ENCODE measurements at places on chromosomes 2 and 18. TPM values are rescaled to one million over a fixed set of nuclear protein-coding genes. Genes with fewer than 3 reads are reported as not detected.

- H3K4me3 ChIP-seq: no peak overlapping the region
- no peak for DNase-seq
- H3K4me1 ChIP-seq: peaks cover 12% of the 10 kb centered on the region
Observed at GRCh38 chr18:79064228-79064627, 5.0 kb upstream of the ATP9B start.

- no peak overlapping the region for H3K27ac ChIP-seq
- H3K36me3 ChIP-seq: no peaks in the 10 kb centered on the region
- H3K27me3 ChIP-seq: no peaks in the 10 kb centered on the region
- H3K4me1 ChIP-seq: no peaks in the 10 kb centered on the region
- no peak overlapping the region for H3K4me3 ChIP-seq
- no peak for DNase-seq
Observed at GRCh38 chr2:4336864-4337263, 633.5 kb downstream of the DCDC2C start.

GRCh38 chr2:236061497-236061896 lies 106.7 kb downstream of the GBX2 start:
- no peaks in the 10 kb centered on the region for H3K4me1 ChIP-seq
- H3K27me3 ChIP-seq: peaks cover 14% of the 10 kb centered on the region
- no peak overlapping the region for H3K27ac ChIP-seq
- H3K36me3 ChIP-seq: no peaks in the 10 kb centered on the region
- no peak for DNase-seq
- H3K4me3 ChIP-seq: no peak overlapping the region

- peaks cover 12% of the 10 kb centered on the region for H3K27me3 ChIP-seq
- no peak overlapping the region for H3K4me3 ChIP-seq
- no peak overlapping the region for H3K27ac ChIP-seq
Observed at GRCh38 chr2:199207011-199207410, 250.7 kb downstream of the SATB2 start.

- no peaks in the 10 kb centered on the region for H3K27me3 ChIP-seq
- H3K4me3 ChIP-seq: no peak overlapping the region
- no peak overlapping the region for H3K27ac ChIP-seq
- H3K36me3 ChIP-seq: peaks cover under 1% of the 10 kb centered on the region
Observed at GRCh38 chr2:187906021-187906420, 351.8 kb upstream of the TFPI start.

GRCh38 chr2:224151161-224151560 lies 112.1 kb upstream of the SERPINE2 start:
- no peaks in the 10 kb centered on the region for H3K4me1 ChIP-seq
- DNase-seq: no peak
- H3K4me3 ChIP-seq: no peak overlapping the region
- no peaks in the 10 kb centered on the region for H3K36me3 ChIP-seq
- no peak overlapping the region for H3K27ac ChIP-seq

DNA sequence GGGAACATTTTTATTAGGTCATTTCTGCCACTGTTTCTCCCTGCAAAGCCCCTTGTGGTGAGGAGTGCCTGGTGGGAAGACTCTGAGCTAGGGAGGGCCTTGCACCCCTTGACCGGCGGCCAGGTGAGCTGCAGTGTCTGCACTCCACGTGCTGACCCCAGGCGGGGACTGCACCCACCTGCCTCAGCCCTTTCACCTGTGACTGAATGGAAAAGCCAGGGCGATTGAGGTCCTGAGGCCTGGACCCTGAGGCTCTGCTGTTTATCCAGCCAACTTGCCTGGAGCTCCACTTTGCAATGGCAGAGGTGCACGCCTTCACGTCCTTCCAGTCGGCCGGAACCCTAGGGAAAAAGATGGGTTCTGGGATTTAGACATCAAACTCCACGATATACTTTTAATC lies 53.1 kb downstream of the TMEM18 start:
- no peaks in the 10 kb centered on the region for H3K36me3 ChIP-seq
- H3K27me3 ChIP-seq: peaks cover 8% of the 10 kb centered on the region
- DNase-seq: no peak
- H3K27ac ChIP-seq: no peak overlapping the region
- H3K4me3 ChIP-seq: no peak overlapping the region

GRCh38 chr2:144835634-144836350 lies 315.9 kb upstream of the ZEB2 start:
- no peak overlapping the region for H3K27ac ChIP-seq
- no peaks in the 10 kb centered on the region for H3K36me3 ChIP-seq
- H3K4me3 ChIP-seq: no peak overlapping the region
- no peak for DNase-seq

DNA sequence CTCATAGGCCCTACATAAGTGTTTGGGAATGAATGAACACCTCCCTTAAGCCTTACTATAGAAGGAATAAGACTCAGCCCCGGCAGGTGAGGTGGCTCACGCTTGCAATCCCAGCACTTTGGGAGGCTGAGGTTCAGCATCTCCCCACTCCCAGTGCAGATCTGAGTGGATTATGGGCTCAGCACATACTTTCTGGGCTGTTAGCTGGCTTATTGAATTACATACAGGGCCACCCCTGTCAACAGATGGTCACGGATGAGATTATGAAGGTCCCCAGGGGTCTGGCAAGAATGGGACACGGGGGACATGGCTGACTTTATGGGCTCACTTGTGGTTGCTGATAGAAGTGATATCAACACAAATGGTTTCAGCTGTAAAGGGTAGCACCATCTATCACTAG lies 322.3 kb downstream of the TSN start:
- DNase-seq: no peak
- H3K4me1 ChIP-seq: no peaks in the 10 kb centered on the region
- H3K36me3 ChIP-seq: no peaks in the 10 kb centered on the region
- no peaks in the 10 kb centered on the region for H3K27me3 ChIP-seq
- H3K27ac ChIP-seq: no peak overlapping the region
- H3K4me3 ChIP-seq: no peak overlapping the region

- H3K4me3 ChIP-seq: no peak overlapping the region
- no peaks in the 10 kb centered on the region for H3K36me3 ChIP-seq
- no peak for DNase-seq
Observed at GRCh38 chr2:172215936-172216335, 113.2 kb upstream of the DLX2 start.

- H3K27ac ChIP-seq: no peak overlapping the region
- H3K36me3 ChIP-seq: no peaks in the 10 kb centered on the region
- H3K4me1 ChIP-seq: peaks cover 5% of the 10 kb centered on the region
Observed at GRCh38 chr18:37574113-37574512, 8.5 kb upstream of the CELF4 start.

- H3K36me3 ChIP-seq: no peaks in the 10 kb centered on the region
- DNase-seq: no peak
- no peak overlapping the region for H3K4me3 ChIP-seq
- no peaks in the 10 kb centered on the region for H3K27me3 ChIP-seq
Observed at GRCh38 chr2:30997979-30998378, 140.3 kb downstream of the GALNT14 start.

DNA sequence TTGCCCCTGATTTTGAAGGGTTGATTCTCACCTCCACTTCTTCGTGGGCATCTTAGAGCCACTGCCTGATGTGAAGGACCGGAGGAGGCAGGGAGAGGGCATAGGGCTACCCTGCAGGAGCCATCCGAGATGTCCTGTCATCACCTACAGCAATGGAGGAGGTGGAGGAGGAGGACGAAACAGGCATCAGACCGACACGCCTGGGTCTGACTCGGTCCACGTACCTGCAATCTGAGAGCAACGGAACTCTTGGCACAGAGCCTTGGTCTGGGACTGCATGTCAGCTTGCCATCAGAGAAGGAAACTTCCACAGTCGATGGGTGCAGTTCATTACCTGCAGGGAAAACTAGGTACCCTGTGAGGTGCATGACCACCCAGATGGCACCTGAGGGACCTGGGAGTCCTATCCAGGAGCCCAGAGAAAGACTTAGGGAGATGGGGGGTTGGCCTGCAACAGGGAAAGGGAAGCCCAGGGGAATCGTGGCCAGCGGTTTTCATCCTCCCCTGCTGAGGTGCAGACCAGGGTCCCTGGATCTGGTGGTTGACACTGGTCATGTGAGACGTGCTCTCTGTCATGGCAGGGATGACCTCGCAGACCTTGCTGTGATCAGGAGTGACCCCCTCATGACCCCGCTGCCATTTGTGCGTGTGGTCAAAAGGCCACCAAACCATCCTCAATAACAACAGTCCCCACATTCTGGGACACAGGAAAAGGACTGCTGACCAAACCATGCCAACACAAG lies 190.8 kb downstream of the SEPTIN10 start:
- H3K4me1 ChIP-seq: no peaks in the 10 kb centered on the region
- H3K36me3 ChIP-seq: no peaks in the 10 kb centered on the region
- no peak for DNase-seq
- no peak overlapping the region for H3K27ac ChIP-seq

GRCh38 chr18:76619261-76619620 lies 124.2 kb upstream of the ZNF516 start:
- no peak for DNase-seq
- no peak overlapping the region for H3K27ac ChIP-seq
- no peaks in the 10 kb centered on the region for H3K36me3 ChIP-seq
- peaks cover 45% of the 10 kb centered on the region for H3K27me3 ChIP-seq
- H3K4me1 ChIP-seq: peaks cover 9% of the 10 kb centered on the region
- H3K4me3 ChIP-seq: peak overlapping the region; percentile 40

GRCh38 chr2:48733067-48733503 lies 22.4 kb downstream of the LHCGR start:
- H3K36me3 ChIP-seq: no peaks in the 10 kb centered on the region
- H3K4me1 ChIP-seq: no peaks in the 10 kb centered on the region
- DNase-seq: no peak
- no peak overlapping the region for H3K4me3 ChIP-seq
- H3K27ac ChIP-seq: no peak overlapping the region

DNA sequence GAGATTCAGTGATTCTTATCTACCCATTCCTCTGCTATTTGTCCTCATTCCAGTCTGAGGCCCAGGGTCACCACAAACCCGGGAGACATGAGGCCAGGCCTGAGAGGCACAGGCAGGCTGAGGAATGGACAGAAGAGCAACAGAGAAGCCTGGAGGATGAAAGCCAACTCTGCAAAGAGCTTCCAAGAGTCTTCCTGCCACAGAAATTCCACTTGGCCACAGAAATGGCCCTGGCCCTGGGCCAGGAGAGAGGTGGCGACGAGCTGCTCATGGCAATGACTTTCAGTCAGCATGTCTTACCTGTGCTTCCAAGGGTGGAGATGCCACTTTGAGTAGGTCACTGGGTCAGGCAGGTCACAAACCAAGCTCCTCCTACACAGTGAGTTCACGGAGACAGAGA lies 155.3 kb upstream of the PKDCC start:
- no peak overlapping the region for H3K4me3 ChIP-seq
- peaks cover 17% of the 10 kb centered on the region for H3K27me3 ChIP-seq
- no peaks in the 10 kb centered on the region for H3K36me3 ChIP-seq
- H3K4me1 ChIP-seq: peaks cover 11% of the 10 kb centered on the region

DNA sequence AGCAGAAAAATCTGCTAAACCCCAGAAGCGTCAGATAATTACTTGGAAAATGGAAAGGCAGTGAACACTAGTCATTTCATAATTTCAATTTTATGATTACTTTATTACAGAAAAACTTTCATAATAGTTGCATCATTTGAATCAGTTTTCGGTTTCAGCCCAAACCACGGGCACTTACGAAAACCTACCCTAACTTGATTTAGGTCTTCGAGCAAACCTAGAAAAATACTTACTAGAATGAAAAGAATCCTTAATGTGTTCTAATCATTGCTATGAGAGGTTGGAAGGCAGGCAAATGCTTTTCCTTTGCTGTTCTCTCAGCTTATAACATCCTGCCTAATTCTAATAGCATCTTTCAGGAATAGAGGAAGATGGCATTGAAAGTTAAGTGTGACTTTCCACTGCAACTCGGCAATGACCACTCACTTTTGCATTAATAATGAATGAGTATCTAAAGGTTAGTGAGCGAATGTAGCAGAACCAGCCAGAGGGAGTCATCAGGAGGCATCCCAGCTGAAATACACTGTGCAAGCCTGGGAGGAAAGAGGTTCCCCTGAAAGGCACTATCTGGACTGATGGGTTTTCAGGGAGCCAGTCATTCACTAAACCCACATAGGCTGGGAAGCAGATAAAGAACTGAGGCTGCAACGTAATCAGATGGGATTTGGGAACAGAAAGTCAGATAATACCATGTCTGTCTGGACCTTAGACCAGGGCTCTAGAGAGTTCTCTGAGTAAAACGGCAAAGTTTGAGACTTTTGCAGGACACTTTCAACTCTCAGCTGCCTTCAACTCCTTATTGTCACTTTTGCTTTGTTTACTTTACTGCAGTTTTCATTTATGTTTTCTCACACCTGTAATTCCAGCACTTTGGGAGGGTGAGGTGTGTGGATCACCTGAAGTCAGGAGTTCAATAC lies 520.8 kb downstream of the RNF144A start:
- H3K4me3 ChIP-seq: peak overlapping the region; percentile 48
- H3K27me3 ChIP-seq: no peaks in the 10 kb centered on the region
- DNase-seq: peak; percentile 66
- peaks cover 85% of the 10 kb centered on the region for H3K4me1 ChIP-seq
- H3K36me3 ChIP-seq: peaks cover 61% of the 10 kb centered on the region

GRCh38 chr18:36576339-36576738 lies 252.5 kb downstream of the TPGS2 start:
- no peaks in the 10 kb centered on the region for H3K36me3 ChIP-seq
- no peaks in the 10 kb centered on the region for H3K4me1 ChIP-seq
- H3K4me3 ChIP-seq: no peak overlapping the region
- H3K27me3 ChIP-seq: peaks cover 14% of the 10 kb centered on the region
- no peak overlapping the region for H3K27ac ChIP-seq

GRCh38 chr2:151161821-151162551 lies 99.7 kb downstream of the RBM43 start:
- peaks cover 7% of the 10 kb centered on the region for H3K27me3 ChIP-seq
- H3K27ac ChIP-seq: no peak overlapping the region
- no peaks in the 10 kb centered on the region for H3K36me3 ChIP-seq
- no peak overlapping the region for H3K4me3 ChIP-seq
- DNase-seq: no peak

- no peaks in the 10 kb centered on the region for H3K36me3 ChIP-seq
- no peaks in the 10 kb centered on the region for H3K4me1 ChIP-seq
- H3K27ac ChIP-seq: no peak overlapping the region
- no peak overlapping the region for H3K4me3 ChIP-seq
- H3K27me3 ChIP-seq: peaks cover 8% of the 10 kb centered on the region
Observed at GRCh38 chr2:47298771-47299170, 104.2 kb upstream of the MSH2 start.

DNA sequence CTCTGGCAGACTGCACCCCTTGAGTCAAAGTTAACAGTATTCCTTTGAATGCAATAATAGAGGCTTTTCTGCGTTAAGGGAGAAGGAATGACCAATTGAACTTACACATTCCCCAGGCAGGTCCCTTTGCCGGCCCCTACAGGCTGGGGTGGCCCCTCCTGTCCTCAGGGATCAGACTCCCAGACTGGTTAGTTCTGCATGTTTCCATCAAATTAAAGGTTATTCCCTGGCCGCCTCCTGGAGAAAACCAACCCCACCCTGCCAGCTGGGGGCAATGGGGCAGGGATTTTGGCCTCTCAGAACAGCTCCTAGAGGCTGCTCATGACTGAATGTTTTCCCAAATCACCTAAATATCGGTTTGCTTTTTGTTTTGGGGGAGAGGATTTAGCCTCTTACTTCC lies 199.6 kb downstream of the MGAT5 start:
- no peaks in the 10 kb centered on the region for H3K36me3 ChIP-seq
- no peaks in the 10 kb centered on the region for H3K27me3 ChIP-seq
- no peak overlapping the region for H3K4me3 ChIP-seq
- no peaks in the 10 kb centered on the region for H3K4me1 ChIP-seq

HRH4 gene
- total RNA-seq: 0.10 TPM

PLGLB2 gene
- total RNA-seq: 1.9 TPM

DLX2 gene
- total RNA-seq: 0.23 TPM

CABLES1 gene
- total RNA-seq: 15.0 TPM

ZC3H6 gene
- total RNA-seq: 30.7 TPM

Data from activated T-cell treated with anti-CD3 and anti-CD28 coated beads, Interleukin-2, amount 50 U/mL, for 72 hours (primary cell).